Hematopoietic multipotent progenitor cell treated with erythropoietin and hydrocortisone succinate and interleukin-3 and kit ligand, for 8 days (in vitro differentiated cells): ENCODE measurements at places on chromosomes 12 and 14.

GRCh38 chr12:105736498-105736897, 402.3 kb downstream of the NUAK1 start:
- no peak for DNase-seq

DNA sequence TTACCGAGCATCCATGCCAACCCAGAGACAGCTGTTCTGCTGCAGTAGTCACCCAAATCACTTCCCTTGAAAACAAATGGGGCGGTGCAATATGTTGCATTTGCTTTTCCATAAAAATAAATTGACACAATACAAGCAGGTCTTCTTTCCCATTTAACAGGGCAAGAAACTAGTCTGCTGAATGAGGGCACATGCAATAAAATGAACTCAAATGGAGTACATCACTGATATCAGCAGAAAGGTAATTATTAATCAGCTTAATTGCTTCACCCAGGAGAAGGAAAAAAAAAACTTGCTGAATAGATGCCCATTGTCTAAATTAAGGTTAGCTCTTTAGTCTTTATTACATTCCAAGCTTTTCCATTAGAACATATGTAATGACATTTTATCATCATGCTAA, 175.1 kb upstream of the GZMB start:
- DNase-seq = no peak

- DNase-seq = no peak
Observed at GRCh38 chr14:47961634-47962033, 286.2 kb upstream of the MDGA2 start.

DNA sequence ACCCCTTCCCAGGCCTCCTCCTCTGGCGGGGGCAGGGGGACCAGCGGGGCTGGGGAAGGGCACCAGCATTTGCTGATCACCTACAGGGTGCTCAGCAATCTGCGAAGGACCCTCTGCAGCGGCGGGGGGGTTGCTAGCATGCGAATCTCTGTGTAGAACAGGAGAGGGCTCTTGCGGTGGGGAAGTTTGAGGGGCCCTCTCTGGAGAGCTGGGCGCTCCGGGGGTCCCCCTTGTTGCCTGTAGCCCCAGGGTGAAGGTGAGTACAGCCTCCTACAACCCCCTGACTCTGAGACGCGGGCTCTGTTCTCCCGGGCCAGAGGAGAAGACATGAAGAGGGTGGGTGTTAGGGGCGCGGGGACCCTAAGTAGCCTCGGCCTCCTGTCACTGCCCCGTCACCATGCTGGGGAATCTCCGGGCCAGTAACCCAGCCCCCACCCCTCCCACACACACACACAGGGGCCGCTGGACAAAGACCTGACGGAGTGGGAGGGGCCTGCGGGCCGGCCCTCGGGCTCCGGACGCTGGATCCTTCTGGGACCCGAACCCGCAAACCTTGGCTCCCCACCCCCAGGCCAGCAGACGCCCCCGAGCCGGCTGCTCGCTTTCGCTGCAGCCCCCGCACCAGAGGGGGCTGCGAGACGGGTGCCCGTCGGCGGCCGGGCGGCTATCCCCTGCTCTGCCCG, 734 bp downstream of the FIGNL2 start:
- DNase-seq = no peak
